Globus pallidus (tissue), 1 donor: ENCODE measurements at places on chromosomes 1 and 21.

- DNase-seq, result no peak
These were observed 17.8 kb downstream of the PAPPA2 start for GRCh38 chr1:176480750-176481149.

GRCh38 chr1:2595261-2595811 is 8.8 kb downstream of the PRXL2B start:
- no peak for DNase-seq

DNA sequence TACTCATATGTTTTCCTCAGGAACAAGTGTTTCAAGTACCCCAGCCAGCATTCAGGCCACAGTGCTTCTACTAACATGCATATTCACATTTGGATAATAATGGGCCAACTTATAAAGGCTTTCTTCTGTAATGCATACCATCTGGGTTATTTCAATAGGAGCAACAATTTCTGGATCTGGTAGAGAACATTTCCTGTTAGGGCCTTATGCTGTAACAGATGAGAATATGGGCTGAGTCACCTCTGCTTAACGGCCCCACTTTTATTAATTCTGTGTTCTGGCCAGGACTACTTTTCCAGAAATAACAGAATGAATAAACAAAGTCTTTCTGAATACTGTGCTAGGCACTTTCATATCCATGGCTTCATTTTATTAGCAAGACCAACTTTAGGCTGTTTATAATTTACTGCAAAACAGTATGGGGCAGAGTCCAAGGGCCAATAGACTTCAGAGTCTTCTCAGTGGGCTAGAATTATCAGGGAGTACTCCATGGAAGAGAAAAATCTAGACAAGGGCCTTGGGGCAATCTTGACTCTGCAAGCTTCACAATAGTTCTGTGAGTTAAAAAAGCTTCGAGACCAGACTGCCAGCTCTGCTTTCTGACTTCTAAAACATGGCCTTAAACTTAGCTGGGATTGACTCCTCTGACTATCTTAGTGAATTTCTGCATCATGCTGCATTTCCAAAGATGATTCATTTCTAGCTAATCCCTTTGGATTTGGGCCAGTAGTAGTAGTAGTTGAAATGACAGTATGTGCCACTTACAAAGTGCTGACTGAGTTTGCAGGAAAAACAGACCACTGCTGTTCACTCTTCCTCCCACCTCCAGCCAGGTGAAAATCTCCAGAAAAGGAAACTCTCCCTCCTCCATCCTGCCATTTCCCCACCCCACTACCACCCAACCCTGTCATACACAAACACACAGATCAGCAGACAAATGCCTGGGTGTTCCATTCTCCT is 8.2 kb upstream of the SSX2IP start:
- no peak for DNase-seq

GRCh38 chr1:71240656-71241055 is 159.8 kb upstream of the ZRANB2 start:
- no peak for DNase-seq

GRCh38 chr1:86365896-86366295 is 30.2 kb downstream of the ODF2L start:
- no peak for DNase-seq

GRCh38 chr21:44959376-44960091 is 19.7 kb downstream of the SLX9 start:
- DNase-seq, result no peak

GRCh38 chr21:14752345-14752909 is 206.3 kb upstream of the SAMSN1 start:
- DNase-seq, result no peak

DNA sequence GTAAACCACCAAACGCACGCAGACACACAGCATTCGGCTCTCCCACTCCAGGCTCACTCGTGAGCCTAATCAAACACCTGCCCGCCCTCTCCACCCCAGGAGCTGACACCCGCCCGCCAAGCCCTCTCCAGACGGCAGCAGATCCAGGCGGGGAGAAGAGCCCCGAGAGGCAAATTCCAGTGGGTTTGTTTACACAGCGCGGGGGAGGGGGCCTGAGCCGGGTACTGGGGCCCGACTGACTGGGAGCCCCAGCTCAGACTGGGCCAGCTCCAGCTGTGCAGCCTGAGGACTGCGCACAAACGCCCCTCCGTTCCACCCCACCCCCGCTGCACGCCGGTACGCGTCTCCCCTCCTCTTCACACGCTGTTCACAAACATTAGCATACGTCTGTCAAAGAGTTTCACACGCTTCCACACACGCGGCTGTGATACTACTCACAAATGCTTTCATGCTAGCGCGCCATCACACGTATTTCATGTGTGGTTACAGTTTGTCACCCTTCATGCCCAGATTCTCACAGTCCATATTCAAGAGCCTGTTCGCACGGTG is 1.0 kb upstream of the EFNA1 start:
- DNase-seq, result peak; percentile 81

DNA sequence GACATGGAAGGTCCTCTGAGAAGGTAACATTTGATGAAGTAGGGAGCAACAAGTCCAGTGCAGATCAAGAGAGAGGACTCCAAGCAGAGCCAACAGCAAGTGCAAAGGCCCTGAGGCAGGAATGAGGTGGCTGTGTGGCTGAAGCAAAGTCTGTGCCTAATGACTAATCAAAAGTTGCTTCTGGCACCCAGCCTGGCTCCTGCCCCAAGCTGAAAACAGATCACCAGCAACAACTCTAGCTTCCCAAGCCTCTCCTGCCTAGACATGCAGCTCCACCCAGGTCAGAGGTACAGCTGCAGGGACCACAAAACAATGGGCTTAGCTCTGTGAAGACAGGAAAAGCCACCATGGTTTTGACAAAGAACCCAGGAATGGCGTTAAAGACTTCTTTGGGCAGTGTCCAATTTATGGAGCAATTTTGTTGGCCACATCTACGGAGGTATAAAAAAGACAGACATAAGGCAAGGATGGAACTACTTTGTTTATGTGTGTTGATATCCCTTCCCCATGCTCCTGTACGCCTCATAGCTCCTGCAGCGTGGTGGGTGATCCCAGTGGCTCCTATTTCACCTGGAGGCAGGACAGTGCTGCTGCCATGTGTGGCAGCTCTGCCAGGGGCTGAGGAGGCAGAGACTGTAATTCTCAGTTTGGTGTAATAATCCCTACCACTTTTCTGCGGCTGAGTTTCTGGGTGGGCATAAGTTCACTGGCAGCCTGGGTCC is 26.4 kb upstream of the IGSF3 start:
- DNase-seq, result no peak

DNA sequence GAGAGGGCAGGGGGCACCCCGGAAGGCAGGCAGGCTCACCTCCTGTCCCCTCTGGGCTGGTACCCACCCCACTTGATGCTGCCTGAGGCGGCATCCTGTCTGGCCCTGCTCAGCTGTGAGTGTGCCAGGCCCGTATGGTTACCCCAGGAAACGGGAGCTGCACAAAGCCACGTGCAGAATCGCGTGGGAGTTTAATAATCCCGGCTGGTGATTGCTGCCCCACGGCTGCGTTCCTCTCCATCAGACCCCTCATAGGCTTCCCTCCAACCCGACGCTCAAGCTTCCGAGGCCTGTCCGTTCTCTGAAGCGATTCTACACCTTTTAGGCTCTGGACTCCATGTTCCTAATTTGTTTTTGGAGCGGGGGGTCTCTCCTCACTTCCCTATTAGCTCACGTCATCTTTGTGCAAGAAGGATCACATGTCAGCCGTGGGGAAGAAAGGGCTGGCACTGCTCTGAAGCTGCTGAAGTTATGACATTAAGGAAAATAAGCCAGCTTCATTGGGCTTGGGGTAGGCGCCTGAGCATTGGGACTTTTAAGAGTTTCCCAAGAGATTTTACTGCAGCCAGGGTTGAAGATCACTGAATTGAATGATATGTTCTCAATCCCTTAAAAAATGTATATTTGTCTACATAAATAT is 1.1 kb upstream of the B3GALT5 start:
- no peak for DNase-seq

GRCh38 chr1:30732277-30732996 is 9.1 kb upstream of the MATN1 start:
- DNase-seq, result no peak

DNA sequence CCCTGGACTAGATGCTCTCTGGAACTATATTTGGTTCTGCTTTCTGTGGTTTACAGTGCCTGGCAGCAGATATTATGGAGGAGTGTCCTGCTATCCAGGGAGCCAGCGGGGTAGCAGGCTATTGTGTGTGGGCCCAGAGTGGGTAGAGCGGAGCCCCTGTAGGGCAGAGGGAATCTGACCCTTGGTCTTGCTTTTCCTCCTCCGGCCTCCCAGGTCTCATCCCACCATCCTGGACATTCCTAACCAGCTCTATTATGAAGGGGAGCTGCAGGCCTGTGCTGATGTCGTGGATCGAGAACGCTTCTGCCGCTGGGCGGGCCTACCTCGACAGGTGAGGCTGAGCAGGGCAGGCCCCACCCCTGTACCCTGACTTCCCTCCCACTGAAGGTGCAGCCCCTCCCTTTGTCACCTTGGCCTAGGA is 9.1 kb downstream of the RHOC start:
- no peak for DNase-seq

DNA sequence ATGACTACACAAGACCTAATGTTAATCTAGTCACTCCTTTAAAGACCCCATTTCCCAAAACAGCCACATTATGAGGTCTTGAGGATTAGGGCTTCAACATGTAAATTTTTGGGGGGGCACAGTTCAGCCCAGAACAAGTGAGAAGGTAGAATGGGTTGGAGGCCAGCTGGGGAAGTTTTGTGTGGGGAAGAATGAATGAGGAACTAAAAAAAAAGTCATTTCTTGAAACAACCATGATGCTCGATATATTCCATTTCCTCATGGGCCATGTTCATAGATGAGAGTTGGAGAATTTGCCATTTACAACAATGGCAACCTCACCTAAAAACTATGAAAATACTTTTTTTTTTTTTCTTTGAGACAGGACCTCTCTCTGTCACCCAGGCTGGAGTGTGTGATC is 14.5 kb downstream of the NLRP3 start:
- DNase-seq, result no peak

DNA sequence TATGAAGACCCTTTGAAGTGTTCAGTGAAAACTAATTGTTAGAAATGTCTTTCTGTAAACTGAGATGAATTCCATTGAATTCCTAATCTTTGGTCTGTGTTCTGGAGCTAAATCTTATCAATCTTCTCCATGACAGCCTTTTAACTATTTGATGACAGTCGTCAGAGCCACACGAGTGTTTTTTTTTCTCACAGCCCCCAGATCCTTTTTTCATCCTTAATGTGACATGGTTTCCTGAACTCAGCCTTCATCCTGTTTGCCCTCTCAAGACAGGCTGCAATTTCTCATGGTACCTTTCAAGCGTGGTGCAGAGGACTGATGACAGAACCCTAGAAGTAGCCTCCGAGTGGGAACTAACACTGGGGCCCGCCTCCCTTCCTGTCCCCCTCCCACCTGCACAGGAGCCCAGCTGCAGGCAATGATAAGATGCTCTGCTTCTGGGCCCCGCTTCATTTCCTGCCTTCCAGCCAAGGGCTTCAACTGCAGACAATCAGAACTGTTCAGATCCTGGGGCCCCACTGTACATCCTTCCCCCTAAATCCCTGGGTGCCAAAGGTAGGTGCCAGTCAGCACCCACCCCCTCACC is 114.6 kb upstream of the VAV3 start:
- no peak for DNase-seq
